ENCODE measurements at places on chromosomes 2 and 18.
A peak's percentile ranks its signal among the peaks of the same experiment; 100 is the strongest.

DNA sequence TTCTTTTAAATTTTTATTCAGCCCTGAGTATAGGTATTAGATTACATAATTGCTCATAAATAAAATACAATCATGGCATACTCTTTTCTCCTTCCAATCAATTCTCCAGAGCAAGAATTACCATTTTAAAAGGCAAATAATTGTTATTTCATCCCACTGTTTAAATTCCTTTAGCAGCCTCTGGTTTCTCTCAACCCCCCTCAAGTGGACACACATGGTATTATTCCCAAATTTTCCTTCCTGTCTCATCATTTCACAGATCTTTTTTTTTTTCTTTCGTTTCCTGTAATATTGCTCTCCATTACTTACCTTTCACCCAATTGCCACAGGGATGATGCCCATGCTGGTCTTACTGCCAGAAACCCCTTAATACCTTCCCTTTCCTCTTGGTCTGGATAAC lies 385.2 kb downstream of the RIT2 start:
- DNase-seq: no peak

DNA sequence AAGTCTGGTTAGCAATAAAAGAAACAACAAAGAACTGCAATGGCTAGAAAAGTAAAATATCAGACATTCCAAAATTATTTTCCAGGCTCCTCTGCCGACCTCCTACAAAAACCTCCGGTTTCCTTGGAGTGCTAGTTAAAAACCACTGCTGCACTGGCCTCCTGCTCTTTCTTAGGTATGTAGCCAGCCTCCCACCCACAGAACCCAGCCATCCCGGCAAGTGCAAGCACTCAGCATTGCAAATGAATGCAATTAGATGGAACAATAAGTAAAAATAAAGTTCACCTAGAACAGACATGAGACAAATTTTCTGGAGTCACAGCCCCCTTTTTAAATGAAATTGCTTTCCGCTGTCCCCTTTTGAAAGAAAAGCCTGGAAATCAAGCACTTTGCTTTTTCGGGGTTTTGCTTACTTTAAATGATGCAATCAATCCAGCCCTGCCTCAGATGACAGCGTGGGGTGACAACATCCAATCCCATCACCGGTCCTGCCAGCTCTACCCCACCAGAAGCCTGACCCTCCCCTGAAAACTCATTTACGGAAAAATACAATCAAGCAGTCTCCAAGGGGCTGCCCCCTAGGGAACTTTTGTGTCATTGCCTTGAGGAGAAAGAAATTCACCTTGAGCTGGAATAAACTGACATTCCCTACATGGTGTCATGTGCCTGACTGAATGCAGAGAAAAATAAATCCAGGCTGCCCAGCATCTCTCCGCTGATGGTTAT lies 199.8 kb downstream of the EPHA4 start:
- DNase-seq: no peak

DNA sequence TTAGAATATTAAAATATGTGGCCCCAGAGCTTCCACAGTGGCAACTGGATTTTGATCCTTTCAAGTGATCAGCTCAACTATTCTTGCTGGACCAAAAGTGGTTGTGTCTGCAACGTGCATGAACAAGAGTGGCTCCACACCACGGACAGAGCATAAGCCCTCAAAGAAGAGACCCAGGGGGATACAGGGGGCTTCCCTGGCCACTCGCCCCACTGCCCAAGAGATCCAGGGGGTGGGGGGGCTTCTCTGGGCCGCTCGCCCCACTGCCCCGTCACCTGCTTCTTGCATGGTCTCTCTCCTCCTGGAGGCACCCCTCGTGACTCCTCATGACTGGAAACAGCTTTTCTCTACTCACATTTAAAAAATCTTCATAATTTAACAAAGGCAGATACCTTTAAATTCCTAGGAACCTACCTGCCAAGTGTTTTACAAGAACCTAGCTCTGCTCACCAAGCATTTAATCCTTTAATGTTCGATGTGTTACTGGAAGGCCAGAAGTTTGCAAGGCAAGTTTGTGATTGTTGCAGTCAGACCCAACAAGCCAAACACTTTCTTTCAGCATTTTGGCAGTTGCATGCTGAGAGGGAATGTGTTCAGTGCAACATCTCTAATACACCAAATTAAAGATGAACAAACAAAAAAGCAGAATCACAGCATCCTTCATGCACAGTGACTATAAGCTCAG lies 174.3 kb downstream of the BCL2 start:
- no peak for DNase-seq

GRCh38 chr2:156319811-156320485 lies 12.6 kb downstream of the NR4A2 start:
- no peak for DNase-seq

DNA sequence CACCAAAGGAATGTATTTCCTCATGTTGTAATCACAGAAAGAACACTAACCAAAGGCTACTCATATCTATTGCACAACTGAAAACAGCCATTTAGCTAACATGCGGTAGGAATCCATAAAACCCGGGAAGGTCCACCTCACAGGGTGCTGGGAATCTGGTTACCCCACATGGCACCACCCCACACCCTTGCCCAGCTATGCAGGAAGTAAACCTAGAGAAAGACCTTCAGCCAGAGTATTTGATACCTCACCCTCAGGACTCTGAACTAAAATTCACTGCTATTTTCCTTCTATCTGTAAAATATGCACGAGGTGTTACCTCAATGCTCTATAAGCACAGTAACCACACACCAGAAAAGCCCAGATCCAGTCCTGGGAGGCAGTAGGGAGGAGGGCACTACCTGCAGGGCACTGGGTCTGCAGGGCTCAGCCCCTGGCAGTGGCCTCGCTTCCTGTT lies 45.8 kb downstream of the PTPN2 start:
- DNase-seq: peak; percentile 31

Measured in OCI-LY7 (cell line).